ENCODE measurements at places on chromosomes 2 and 18. TPM values are rescaled to one million over a fixed set of nuclear protein-coding genes. Genes with fewer than 3 reads are reported as not detected.

DNA sequence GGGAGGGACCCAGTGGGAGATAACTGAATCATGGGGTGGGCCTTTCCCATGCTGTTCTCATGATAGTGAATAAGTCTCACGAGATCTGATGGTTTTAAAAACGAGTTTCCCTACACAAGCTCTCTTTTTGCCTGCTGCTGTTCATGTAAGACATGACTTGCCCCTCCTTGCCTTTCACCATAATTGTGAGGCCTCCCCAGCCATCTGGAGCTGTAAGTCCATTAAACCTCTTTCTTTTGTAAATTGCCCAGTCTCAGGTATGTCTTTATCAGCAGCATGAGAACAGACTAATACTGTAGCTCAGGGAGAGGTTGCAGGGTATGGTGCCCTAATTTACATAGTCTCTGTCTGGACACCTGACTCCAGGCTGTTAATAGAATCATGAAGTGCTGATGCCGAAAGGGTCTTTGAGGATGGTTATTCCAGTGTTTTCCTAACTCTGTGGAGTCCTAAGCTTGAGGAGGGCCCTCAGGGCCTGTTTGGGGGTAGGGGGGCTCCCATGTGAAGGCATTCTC is 343.2 kb downstream of the ALK start:
- DNase-seq: no peak

GRCh38 chr2:16774980-16775898 is 109.6 kb upstream of the CYRIA start:
- DNase-seq: peak; percentile 41

Gene CNDP1
- not detected for total RNA-seq

DNA sequence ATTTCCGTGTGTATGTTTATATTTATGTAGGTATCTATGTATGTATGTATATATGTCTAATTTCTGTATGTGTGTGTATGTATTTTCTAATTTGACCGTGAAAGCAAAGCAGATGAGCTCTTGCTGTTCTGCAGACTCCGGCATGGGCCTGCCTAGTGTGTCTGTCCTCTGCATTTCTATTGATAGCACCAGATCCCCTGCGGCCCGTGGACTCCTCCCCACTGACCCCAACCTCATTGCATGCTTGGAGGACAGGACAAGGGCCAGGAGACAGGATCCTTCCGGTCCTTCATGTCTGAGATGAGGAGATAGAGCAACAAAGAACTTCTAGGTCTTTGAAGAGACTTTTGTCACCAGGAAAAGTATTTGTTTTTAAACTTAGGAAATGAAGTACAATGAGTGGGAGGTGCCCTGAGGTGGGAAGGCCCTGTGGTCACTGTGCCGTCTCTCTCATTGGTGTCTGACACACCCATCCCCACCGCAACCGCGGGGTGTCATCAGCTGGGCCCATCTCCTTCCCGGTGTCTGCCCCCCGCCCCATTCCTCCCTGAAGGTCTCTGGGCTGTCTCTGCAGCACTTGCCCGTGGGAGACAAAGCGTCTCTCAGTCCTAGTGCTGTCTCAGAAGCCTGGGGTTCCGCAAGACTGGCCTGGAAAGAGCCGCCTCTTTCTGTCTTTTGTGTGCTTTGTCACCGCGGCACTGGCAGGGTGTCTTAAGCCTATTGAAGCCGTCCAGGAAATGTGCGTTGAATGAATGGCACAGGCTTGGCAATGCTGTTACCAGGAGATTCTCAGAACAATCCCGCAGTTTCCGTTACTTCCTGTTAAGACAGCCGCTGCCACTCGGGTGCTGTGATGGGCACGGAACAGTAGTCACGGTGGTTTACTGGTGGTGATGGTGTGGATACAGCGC is 216.4 kb downstream of the AGAP1 start:
- DNase-seq: no peak

Gene UBXN2A
- 11.6 TPM for total RNA-seq
